ENCODE measurements at places on chromosomes 7 and 10.

- no peak for DNase-seq
Observed at GRCh38 chr10:102776779-102777456, 33.2 kb downstream of the WBP1L start.

GRCh38 chr7:105289704-105290103 lies 99.0 kb downstream of the SRPK2 start:
- DNase-seq, result no peak

GRCh38 chr7:24908727-24909126 lies 71.3 kb downstream of the OSBPL3 start:
- no peak for DNase-seq

- DNase-seq, result no peak
Observed at GRCh38 chr7:136399385-136399784, 422.2 kb upstream of the MTPN start.

GRCh38 chr10:70600512-70601395 lies 1.8 kb downstream of the PRF1 start:
- no peak for DNase-seq

- no peak for DNase-seq
Observed at GRCh38 chr10:132841615-132841975, 55.6 kb upstream of the NKX6-2 start.

GRCh38 chr7:5532536-5533335 lies 109.1 kb upstream of the TNRC18 start:
- DNase-seq, result peak; percentile 40

GRCh38 chr10:104650072-104650471 lies 9.0 kb downstream of the SORCS3 start:
- DNase-seq, result no peak

- no peak for DNase-seq
Observed at GRCh38 chr7:155917836-155918430, 105.7 kb upstream of the SHH start.

DNA sequence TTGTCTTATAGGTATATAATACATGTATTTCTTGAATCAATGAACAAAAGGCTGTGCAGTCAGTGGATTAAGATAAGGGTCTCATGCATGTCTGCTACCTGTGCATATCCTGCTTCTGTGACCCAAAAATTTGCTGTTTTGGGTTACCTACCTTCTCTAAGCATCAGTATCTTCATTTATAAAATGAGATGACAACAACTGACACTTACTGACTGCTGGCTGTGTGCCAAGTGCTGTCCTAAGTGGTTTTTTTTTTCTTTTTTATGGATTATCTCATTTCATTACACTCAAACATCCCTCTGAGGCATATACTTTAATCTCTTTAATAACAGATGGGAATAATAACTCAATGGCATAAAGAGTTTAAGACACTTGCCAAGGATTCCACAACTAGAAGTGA lies 2.1 kb downstream of the PDK4 start:
- DNase-seq, result no peak

DNA sequence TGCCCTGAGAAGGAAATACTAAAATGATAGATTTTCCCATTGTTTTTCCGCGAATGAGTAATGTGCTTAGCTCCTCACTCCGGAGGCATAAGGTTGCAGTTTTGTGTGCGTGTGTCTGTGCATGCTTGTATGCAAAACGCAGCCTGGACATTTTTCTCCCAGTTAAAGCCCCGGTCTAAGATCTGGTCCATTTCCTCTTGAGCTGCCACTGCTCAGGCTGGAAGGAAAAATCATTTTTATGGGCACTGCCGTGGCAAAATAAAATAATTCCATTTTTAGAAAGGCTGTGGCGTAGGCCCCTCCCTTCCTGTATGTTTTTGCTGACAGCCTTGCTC lies 260.6 kb downstream of the WDR37 start:
- no peak for DNase-seq

DNA sequence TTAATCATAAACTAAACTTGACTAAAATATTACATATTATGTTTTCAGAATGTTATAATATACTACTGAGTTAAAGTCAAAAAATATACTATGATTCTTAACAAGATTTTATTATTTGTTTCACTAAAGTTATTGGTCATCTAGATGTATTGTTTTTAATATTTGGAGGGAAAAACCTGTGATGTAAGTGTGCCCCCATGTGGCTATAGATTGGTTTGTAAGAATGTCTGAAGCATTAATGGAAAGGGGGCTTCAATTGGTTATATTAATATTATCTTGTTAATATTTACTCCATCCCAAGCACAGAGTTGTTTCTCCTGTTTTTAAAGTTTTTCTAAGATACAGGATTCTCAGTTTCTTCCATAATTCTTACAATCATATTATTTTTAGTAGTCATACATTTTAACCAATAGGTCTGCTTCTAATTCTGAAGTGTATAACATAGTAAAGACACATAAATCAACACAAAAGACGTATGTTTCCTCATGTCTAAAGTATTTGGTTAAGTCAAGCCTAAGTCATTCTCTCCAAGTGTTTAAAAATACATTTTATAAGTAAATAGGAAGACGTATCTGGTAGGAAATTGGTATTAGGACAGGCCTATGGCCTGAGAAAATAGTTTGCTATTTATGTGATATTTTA lies 58.0 kb downstream of the GNAT3 start:
- no peak for DNase-seq

GRCh38 chr7:16822029-16822428 lies 17.2 kb upstream of the AGR2 start:
- no peak for DNase-seq

- peak; percentile 83 for DNase-seq
Observed at GRCh38 chr10:3668966-3669330, 116.1 kb downstream of the KLF6 start.

- DNase-seq, result no peak
Observed at GRCh38 chr10:52353960-52354394, 39.9 kb downstream of the DKK1 start.

DNA sequence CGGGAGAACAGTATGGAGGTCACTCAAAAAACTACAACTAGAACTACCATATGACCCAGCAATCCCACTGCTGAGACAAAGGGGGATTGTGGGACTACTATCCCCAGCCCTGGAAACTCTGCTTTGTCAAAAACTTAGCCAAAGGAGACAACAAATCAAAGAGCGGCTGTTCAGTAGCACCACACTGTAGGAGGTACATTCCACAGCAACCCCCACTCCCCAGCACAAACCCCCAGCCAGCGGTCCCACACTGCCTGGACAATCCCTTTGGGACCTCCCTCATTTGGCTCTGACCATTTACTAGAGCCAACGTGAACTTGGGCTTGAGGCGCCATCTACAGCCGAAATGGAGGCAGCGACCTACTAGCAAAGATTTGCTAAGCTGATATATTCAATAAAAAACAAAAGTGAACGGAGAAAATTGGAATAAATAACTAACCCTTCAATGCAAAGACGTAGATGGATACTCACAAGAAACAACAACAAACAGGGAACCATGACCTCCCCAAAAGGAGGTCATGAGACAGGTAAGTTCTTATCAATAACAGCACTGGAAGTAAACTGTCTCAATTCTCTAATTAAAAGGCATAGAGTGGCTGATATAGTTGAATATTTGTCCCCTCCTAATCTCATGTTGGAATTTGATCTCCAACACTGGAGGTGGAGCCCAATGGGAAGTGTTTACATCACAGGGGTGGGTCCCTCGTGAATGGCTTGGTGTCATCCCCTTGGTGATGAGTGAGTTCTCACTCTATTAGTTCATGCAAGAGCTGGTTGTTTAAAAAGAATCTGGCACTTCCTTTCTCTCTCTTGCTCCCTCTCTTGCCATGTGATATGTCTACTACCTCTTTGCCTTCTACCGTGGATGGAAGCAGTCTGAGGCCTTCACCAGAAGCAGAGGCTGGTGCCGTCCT lies 119.0 kb upstream of the KCNMA1 start:
- no peak for DNase-seq

DNA sequence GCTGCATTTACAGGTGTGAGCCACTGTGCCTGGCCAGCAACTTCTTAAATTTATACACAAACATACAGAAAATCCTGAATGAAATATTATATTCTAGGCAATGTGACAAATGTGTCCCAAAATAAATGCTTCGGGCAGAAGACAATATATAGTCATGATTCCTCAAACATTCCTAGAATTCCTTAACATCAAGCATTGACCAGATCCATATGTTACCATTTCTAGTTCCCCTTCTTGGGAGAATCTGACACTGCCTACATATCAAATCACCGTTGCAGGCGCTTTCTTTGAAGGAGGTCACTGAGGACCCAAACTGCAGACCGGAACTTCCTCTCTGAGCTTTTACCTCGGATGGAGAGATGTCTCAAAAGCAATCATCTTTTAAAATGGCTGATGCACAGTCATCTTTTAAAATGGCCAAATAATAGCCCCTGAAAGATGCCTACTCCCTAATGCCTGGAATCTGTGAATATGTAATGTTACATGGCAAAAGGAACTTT lies 323.5 kb downstream of the PHF14 start:
- DNase-seq, result no peak

GRCh38 chr10:10819206-10819856 lies 198.3 kb upstream of the CELF2 start:
- DNase-seq, result no peak

DNA sequence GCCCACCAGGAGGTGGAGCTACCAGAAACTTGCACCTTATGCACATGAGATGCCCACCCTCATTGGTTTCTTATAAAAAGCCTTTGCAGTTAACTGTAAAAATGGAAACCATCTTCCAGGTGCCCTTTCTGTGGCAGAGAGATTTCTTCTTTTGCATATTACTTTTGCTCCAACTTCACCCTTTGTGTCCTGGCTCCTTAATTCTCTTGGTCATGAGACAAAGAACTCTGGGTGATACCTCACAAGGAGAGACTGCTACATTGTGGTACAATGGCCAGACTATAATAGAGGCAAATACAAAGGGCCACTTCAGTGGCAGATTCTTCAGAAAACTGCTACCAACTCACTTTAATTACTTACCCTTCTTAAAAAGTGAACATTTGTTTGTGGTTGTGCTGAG lies 76.4 kb upstream of the PTER start:
- no peak for DNase-seq

All from stimulated activated naive CD4-positive, alpha-beta T cell (primary cell).